ENCODE measurements at places on chromosomes 3 and 15.

DNA sequence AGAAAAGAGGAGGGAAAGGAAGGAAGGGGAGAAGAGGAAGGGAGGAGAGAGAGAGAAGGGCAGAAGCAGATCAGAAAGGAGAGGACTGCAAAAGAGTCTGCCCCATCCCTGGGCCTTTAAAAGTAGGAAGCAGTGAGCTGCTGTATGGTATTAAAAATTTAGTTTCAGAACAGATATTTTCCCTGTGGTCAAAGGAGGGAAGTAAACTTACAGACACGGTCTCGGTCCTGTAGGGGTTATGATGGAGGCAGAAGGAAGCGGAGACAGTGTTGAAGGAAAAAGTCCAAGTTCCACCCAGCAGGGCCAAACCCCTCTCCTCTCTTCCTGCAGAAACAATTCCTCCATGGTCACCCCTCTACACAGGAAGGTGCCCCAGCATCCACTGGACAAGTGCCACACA lies 122.0 kb upstream of the PROK2 start:
- no peak for DNase-seq

DNA sequence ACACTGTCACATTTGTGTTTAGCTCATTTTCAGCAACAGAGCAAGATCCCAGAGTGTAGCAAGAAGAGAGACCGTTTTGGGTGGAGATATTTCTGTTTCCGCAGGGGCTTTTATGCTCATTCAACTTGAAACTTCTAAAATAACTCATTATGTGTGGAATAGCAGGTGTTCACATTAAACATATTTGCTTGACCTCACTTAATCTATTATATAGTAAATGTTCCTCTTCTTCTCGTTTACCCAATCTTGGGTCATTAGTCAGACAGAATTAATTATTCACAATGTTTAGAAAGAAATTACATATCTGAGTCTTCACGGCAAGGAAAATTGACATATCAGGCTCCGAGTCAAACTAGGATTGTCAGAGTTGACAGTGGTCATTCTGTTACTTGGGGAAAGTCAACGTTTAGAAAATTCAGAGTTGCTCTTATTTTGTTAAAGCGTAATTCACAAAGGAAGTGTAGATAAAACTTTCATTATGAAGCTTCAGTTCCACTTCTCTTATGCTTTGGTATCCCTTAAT lies 222.9 kb downstream of the TPRG1 start:
- DNase-seq: no peak

GRCh38 chr3:158460926-158461325 lies 110.1 kb upstream of the MLF1 start:
- no peak for DNase-seq

DNA sequence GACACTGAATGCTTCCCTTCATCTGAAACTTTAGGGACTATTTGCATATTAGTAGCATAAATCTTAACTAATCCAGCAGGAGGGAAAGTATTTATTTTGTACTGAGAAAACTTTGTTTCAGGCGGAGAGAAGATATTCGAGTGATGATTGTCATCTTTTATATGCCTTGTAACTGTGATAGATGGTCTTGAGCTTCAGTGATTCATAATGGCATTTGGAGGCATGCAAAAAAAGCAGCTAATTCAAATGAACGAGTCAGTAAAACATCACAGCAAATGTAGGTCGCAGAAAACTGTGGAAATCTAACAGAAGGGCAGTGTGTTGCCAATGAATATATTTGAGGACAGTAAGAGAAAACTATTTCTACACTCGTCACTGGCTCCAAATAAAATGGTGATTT lies 643.7 kb upstream of the NAALADL2 start:
- DNase-seq: no peak

DNA sequence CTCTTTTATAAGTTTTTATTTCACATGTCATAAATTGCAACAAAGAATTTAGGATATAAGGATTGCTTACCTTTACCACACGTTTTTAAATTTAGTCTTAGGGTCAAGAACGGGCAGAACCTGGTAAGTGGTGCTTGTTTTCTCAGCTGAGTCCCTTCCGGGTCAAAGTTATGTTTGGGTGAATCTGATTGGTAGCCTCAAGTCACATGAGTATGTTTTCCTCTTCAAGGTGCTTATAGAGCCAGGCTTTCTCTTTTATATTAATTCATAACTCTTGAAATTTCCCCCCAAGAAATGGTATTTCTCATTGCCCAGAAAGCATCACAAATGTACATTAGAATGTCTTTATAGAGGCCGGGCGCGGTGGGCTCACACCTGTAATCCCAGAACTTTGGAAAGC lies 415.7 kb upstream of the ROBO2 start:
- no peak for DNase-seq

DNA sequence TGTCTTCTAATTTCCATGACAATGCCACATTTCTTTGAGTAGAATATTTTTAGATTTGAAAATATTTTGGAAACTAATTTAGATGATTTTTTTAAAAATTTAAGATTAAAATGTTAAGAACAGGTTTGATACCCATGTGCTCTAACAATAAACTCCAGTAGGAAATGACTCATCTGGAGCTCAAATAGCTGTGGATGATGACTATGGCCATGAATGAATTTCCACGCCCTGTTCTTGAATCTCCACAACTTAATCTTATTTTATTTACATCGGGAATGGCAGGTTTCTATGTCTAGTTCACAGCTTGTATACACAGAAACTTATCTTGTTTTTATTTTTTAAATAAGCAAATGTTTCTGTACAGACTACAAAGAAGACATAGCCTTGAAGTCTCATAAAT lies 726.8 kb downstream of the NAALADL2 start:
- no peak for DNase-seq

- no peak for DNase-seq
Observed at GRCh38 chr3:33360136-33360825, 79.9 kb downstream of the UBP1 start.

- peak; percentile 42 for DNase-seq
Observed at GRCh38 chr3:159045279-159045885, 243.5 kb downstream of the MFSD1 start.

DNA sequence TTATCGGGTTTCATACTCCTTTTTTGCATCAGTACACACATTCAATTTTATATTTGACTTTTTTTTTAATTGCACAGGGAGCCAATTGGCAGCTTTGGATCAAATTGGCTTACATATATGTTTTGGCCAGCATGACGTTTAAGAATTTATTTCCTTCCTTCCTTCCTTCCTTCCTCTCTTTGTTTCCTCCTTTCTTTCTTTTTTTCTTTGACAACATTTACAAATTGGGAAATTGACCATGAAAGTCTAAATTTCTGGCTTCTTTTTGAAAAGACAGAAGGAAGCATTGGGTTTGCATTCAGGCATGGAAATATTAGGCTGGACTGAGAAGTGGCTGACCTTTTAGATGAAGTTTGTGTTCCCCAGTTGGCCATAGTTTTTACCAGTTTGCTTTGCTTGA lies 103.4 kb upstream of the IGSF10 start:
- no peak for DNase-seq

DNA sequence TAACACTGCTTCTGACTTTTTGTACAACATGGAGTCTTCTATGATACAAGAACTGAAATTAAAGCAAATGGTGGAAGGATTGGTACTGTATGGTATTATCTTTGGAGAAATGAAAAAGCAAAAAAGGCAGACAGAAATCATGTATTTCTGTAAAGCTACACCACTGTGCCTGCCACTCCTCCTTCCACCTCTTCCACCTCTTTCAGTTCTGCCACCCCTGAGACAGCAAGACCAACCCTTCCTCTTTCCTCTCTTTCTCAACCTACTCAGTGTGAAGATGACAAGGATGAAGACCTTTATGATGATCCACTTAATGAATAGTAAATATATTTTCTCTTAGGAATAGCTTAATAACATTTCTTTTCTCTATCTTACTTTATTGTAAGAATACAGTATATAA lies 57.0 kb downstream of the CD200 start:
- no peak for DNase-seq
